ENCODE measurements at places on chromosomes 12 and 14. TPM values are rescaled to one million over a fixed set of nuclear protein-coding genes. Genes with fewer than 3 reads are reported as not detected.

GRCh38 chr14:66628636-66629035 is 120.7 kb downstream of the GPHN start:
- DNase-seq: no peak

DNA sequence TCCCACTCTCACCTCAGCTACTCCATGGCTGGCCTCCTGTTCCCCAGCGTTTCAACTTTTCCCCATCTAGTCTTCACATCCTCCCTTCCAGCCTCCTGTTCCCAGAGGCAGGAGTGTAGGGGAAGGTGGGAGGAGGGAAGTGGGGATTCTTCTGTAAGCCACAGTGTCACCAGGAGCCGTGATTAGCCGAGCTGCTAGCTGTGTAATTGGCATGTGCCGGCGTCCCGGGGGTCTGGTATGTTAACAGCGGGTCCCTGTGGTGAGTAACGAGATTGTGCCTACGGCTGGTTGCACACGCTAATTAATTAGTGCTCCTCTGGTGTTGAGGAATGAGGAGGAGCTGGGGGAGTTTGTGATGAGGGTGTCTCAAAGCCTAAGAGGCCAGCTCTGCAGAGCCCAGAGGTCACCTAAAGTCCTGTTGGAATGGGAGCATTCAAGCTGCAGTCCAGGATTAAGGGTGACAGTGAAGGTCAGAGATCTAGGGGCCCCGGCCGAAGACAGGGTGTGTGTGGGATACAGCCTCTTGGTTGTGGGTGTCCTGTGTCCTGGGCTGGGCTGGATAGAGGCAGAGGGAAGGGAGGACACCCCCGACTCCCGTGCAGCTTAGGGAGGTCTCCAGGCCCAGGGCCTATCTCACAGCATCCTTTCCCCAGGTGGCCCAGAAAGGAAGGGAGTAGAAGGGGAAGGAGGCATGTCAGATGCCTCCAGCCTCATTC is 10.0 kb upstream of the CALCOCO1 start:
- DNase-seq: no peak

GRCh38 chr12:6333566-6333965 is 8.3 kb downstream of the TNFRSF1A start:
- DNase-seq: no peak

DNA sequence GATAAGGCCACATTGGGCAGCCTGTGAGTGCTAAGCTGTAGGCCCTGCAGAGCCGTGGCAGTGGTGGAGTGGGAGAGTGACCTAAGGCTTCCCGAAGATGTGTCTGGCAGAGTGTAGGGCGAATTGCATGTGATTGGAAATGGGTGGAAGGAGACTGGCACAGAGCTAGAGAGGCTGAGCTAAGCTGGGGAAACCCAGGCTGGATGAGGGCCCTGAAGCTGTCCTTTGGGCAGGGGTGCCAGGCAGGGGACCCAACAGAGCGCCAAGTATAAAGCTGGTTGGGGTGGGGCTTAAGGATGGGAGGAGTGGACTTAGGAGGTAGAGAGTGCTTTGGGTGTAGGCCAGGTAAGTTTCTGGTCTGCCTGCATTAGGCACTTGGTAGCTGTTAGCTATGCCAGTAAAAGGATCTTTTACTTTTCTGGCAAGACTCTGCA is 47.9 kb downstream of the WDR20 start:
- DNase-seq: no peak

DNA sequence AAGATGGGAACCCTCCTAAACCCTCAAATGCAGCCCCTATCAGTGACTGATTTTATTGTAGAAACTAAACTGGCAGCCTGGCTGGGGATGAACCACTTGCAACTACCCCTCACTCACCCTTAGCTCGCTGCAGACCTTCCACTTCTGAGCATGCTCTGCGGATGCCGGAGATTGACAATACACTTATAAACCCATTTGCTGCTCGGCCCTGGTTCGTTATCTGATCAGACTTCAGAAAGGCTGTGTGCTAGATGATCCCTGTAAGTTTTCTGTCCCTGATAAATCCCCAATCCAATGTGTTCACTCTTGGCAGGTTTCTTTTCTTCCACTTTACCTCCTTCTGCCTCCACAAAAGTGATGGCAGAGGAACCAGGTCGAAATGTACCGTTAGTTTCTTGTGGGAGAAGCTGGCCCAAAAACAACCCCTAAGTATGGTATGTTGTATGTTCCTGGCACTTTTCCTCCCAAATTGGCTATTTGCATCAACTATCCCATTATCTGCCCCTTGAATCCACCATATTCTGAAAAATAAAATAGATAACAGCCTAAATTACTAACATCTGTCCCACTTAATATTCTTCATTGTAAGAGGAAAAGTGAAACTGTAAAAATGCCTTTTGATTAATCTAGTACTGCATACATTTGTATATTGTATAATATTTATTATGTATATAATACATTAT is 18.8 kb downstream of the RPH3A start:
- DNase-seq: no peak

DNA sequence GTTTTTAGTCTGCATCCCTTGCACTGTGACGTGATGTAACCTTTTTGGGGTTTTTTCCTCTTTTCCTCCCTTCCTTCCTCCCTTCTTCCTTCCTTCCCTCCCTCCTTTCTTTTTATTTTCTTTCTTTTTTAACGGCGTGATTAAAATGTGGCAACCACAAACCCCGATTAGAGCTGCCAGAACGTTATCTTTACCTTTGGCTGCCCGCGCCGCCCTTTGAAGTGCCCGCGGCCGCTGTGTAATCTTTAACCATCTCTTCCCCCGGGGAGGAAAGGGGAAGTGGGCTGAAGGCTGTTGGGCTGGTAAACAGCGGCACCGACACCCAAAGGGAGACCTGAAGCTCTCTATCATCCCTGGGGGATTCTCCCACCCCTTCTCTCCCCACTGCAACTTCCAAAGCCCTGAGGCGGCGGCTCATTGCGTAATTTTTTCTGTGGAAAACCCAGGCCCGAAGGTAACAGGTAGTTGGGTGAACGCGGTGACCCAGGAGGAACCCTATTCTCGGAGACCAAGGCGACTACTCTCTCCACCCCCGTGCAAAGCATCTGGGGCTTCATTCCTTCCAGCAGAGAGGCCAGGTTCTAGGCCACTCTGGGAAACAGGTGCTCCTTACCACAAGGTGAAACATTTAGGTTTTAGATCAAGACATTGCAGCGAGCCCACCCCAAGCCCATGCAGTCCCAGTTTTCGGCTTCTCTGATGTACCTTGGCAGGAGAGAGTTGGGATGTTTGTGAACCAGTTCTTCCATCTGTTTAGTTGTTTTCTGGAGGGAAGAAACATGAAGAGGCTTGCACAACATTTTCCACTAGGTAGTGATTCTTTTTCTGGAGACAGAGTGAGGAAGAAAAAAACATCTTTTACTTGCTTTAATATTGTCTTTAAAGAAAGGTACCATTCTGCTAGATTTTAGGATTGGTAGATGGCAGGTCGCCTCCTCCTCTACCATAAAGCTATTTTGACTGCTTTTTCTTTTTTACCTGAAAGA is 1.5 kb downstream of the LGR5 start:
- DNase-seq: no peak

DNA sequence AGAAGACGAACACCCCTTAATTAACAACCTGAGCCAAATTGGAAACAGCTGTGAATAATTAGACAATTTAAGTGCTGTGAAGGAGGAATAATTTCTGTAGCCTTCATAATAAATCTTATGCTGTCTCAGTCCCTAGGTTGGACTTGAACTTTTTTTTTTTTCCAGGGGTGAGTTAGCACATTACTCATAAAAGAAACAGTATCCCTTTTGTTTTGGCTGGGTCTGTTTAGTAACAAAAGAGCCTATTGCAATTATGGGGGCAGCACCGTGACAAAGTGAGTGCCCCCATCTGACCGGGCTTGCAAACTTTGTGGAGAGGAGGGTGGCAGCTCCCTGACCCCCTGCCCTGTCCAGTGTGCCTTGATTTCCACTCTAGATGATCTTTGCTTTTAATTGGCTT is 167.4 kb downstream of the DICER1 start:
- no peak for DNase-seq

- DNase-seq: no peak
These were observed 380.7 kb upstream of the SYT1 start for GRCh38 chr12:78483767-78484315.

DNA sequence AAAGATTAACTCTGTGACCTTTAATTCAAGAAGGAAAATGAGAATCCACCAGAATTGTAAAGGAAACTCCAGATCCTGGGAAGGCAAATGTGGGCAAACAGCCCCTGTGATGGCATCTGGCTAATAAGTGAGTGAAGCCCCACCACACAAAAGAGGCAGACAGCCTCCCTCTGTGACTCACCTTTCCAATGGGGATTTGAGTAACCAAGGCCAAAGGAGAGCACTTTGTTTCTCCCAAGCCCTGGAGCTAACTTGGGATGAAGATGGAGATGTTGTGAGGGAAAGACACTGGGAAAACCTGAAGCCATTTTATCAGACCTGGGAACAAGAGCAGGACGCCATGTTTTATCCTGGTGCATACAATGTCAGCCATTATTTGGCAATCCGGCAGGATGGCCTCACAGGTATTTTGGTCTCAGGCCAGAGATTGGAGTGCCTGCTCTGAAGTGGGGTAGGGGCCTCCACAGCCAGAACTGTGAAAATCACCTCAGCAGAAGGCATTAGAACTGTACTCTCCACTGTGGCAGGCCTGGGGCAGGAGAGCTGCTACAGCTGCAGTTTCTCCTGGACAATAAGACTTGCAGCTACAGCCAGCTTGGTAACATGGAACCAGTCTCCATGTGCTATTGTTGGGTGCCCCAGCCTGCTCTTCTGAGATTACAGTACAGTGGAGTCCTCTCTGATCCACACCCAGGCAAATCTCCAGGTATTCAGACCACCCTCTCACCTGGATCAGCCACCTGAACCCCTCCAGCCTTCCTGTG is 96.6 kb upstream of the PCED1B start:
- no peak for DNase-seq

DNA sequence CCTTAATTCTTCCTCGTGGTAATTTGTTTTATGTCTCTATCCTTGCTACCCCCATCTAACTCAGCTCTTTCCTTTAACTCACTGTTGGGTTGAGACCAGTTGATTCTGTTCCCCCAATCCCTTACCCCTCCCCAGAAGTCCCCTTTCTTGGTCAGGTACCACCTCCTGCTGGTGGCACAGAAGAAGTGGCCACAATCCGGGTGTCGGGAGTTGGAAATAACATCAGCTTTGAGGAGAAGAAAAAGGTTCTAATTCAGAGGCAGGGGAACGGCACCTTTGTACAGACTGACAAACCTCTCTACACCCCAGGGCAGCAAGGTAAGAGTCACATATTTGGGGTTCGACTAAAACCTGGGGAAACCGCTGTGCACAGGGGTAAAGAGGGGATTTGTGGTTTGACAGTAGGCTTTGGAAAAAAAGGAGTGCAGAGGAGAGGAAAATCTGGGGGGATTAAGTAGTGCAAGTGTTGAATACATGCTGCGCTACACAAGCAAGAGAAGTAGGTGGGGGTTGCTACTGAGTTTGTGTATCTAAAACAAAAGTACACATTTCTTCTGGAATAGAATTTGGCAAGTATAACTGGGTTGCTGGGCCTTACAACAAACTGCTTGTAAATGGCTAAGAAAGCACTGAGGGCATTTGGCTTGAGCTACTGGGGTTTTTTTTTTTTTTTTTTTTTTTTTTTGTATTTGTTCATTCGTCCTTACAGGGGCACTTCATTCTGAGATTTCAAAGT is 1.3 kb downstream of the A2ML1 start:
- no peak for DNase-seq

DNA sequence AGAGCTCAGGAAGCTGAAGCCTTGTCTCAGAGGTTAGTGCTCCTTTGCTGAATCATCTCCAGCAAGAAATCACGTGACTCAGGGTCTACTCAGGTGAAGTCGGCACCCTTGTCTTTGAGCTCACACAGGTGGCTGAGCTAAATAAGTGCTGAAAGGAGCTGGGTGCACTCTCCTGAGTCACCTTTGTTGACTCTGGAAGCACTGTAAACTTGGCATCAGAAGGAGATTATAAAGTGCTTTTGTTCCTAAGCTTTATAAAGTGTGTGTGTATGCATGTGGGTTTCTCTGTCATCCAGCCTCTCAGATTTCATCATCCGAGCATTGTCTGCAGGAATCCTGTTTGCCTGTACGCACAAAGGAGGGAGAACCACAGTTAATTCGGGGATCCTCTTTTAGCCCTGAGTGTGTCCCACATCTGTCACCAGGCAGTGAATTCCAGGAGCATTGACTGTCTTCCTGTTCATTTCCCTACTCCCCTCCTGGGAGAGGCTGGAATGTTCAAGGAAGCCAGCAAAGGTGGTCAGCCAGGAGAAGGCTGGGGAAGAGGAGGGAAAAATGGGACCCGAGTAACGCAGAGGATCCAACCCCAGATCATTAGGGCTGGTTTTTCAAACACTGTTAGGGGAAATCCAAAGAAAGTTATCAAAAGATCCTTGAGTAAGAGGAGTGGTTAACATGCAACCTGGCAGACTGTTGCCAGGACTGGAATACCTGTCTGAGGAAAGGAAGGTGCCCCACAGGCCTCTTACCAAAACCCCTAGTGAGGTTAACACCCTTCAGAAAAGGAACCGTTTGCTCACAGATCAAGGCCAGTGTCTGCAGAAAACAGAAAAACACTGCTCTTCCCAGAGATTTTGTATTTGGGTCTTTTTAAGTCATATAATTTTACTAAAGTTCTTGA is 157.5 kb upstream of the HIF1A start:
- no peak for DNase-seq

DNA sequence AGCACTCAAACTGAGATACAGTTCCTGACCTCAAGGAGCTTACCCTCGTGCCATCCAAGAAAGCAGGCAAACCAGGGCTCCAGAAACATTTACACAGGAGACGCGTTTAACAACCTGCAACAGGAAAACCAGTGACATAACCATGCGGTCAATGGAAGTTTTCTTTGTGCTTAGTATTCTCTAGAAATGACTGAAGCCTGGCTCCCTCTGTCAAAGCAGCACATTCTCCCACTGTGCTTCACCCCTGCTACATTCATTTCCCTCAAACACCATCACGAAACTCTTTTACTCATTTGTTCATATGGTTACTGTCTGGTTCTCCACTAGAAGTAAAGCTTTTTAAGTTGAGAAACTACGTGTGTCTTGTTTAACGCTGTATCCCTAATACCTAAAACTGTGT is 161.3 kb upstream of the CCND2 start:
- DNase-seq: no peak

Gene CCND2
- 332 TPM for total RNA-seq

Gene MMP14
- 1.8 TPM for total RNA-seq

Gene OLR1
- total RNA-seq: not detected

Gene RTN1
- not detected for total RNA-seq

Gene MAP1LC3B2
- 1.0 TPM for total RNA-seq

Gene PLA2G1B
- not detected for total RNA-seq

Gene HSPB8
- not detected for total RNA-seq

Gene SYNE2
- total RNA-seq: 218 TPM

Gene CYP27B1
- total RNA-seq: 2.3 TPM

Gene SDR9C7
- not detected for total RNA-seq

Gene ACVR1B
- 5.7 TPM for total RNA-seq
